Gastrocnemius medialis (tissue), 4 donors: ENCODE measurements at places on chromosomes 1 and 21.

DNA sequence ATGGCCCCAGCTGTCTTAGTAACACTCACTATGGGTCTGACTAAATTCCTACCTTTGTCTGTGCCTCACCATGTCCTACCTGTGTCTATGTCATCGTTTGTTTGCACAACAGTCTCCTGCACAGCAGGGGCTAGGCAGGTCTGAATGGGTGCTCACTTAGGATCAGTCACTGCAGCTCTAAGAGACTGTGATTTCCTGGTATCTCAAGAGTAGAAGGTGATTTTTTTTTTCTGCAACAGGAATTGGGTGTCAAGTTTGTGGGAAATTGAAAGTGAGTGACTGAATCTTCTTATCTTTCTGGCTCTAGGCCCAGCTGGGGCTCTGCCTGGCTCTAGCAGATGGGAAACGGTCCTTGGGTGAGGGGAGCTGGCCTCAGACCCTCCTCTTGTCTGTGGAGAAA is 46.4 kb upstream of the TRABD2B start:
- DNase-seq: no peak

DNA sequence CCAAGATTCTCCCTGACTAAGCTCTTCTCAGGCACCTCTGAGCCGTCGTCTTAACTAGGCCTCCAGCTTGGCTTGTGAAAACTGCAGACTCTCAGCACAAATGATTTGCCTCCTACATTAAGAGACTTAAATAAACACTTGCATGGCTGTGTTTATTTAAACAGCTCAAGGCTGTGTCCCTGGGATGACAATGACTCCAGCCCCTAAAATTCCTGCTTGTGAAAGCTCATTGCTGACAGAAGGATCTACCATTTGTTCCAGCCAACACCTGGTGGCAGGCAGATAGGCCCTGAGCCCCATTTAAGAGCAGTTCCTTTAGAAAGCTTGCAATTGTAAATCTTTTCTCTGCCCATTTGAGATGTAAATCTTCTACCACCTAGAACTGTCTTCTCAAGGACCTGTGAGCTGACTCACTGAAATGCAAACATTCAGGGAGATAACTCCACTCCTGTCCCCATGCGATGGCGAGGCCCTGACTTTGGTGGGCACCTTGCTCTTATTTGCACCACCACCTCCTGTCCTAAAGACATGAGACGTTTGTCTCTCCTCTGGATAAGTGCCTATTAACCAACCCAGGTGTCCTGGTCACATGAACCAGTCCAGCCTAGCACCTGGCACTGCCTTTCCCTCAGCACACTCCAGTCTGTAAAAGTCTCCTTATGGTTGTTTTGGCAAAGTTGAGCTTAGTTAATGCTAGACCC is 15.1 kb upstream of the PCP4 start:
- no peak for DNase-seq

DNA sequence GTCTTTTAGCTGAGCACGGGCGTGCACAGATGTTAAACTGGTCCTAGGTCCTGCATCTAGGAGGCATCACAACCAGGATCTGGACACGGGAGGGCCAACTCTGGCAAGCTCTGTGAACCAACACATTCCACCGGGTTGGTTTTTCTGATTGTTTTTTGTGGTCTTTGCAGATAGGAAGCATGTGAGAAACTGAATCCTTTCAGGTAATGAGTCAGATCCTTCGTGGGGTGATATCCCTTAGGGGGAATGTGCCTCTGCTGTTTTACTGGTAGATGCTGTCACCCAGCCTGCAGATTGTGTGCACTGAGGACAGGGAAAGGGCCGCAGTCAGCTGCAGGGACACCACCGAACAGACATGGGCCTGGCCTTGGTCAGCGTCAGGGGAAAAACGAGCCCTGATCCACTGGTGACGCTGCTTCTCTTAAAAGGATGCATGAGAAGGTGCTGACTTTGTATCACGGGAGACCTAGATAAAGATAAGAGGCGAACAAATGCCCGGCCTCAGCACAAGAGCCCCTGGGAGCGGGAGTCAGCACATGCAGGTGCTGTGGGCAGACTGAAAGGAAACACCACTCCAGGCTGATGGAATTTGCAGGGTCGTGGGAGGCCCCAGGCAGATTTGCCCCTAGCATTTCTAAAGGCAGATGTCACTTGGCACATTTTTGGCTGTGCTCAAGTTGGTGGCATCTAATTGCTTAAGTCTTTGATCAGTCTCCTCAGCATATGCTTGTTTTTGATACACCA is 51.1 kb downstream of the DOP1B start:
- DNase-seq: no peak

DNA sequence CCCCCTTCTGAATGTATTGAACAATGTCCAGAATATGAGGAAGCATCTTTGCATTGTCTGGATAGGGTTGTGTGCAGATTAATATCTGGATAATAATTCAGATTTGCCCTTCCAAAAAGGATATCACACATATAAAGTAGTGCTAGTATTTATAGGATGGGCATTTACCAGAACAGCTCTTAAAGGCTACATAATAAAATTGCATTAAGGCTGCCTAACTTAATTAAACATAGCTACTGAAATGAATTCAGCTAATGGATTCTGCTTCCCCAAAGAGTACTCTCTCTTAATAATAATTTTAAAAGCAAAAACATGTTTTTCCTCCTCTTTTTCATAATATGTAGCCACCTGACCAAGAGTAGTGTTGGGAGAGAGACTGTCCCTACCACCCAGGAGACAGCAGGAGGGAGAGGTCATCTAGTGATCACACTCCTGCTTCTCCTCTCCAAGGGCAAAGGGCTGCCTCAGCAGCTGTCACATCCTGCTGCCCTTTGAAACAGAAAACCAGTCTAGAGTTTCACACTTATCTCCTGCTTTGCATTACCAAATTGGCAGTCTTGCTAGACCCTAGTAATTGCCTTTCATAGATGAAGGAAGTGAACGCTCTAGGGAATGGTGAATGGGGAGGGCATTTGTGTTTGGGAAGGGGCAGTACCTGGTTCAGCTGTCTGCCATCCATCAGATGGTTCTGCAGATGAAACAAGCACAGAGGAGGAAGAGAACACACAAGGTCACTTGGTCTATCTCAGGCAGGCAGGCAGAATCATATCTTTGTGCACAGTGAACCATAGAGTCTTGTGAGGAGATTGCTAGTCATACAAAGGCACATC is 29.3 kb upstream of the DDAH1 start:
- no peak for DNase-seq

DNA sequence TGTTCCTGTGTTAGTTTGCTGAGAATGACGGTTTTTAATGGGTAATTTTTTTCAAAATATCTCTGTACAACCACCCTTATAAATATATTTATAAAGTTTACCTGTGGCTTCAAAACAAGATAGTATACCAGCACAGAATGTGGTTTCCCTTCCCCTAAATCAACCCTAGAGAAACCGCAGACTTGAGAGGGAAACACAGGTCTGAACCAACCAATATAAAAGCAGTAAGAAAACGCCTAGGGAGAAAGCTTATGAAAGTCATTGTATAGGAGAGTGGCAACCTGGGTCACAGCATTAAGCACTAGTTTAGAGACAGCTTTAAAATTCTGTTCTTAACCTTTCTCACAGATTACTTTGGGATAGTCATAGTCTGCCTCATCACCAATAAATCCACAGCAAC is 180.6 kb upstream of the LHX8 start:
- no peak for DNase-seq

DNA sequence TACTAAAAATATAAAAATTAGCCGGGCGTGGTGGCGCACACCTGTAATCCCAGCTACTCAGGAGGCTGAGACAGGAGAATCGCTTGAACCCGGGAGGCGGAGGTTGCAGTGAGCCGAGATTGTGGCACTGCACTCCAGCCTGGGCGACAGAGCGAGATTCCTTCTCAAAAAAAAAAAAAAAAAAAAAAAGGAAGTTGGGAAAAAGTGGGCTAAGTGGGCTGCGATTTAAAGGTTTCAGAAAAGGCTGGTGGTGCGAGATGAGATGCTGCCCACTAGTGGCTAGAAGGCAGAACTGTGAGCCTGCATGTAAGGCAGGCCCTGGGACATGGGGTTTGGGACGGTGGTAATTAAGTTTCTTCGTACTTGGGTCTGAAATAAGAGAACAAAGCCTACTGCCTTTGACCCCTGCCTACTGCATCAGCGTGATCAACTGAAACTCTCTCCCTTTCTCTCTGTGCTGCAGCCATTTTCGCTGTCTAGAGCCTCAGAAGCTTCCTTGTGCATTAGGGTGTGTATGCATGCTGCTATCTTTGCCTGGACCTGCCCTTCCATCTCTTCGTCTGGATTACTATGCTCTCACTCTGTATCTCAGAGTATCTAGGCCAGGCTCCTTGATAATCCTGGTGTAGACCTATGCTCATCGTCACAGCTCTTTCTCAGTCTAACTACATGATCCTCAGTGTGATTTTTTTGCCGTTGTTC is 12.4 kb downstream of the FMOD start:
- DNase-seq: no peak

DNA sequence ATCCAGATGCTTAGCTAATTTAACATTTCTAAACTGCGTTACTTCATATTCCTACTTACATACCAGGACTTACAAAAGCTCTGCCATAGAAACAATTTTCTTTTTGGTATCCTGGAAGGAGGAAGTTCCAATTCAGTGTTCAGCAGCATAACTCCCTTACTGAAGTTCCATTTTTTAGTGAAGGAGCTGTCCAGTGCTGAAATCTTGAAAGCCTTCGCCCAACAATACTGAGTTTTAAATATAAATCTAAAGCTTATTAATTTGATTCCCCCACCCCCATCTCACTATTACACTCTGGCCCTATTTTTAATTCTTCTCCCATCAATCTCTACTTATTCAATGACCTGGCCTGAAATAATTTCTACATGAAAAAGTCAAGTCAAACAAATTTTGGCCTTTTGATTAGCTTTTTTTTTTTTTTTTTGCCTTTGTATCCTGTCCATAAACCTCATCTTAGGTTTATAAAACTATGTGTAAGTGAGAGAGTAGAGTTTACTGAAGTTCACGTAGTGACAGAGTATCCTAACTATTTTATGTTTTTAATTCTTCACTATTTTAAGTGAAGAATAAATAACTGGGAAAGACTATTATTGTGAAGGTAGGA is 323.0 kb upstream of the PLD5 start:
- no peak for DNase-seq

- no peak for DNase-seq
Measured at GRCh38 chr1:186292875-186293274, 82.2 kb downstream of the TPR start.

DNA sequence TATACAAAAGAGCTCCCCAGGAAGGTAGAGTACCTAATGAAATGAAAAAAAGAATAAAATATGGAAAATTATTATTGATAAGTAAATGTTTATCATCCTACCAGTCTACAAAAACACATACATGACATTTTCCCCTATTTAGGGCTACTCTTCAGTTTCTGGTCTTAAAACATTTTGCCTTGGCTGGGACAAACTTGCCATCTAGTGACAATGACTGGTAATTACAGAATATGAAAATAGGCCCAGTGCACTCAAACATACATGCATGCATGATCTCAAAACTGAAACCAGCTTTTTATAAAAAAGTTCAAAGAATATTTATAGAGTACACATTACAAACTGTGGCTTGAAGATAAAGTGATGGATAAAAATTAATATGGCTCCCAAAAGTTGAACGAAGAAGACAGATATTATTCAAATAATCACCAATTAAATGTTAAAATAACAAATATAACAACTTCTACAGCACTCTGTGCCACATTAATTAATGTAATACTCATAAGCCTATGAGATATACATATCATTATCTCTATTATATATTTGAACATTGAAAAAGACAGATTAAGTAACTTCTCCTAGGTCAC is 10.5 kb upstream of the RNPC3 start:
- no peak for DNase-seq

- peak; percentile 64 for DNase-seq
Measured at GRCh38 chr1:31669786-31670592, 25.3 kb upstream of the PEF1 start.

- DNase-seq: no peak
Measured at GRCh38 chr1:198764748-198765147, 125.9 kb downstream of the PTPRC start.

GRCh38 chr1:212178851-212179250 is 106.4 kb upstream of the PPP2R5A start:
- DNase-seq: no peak

DNA sequence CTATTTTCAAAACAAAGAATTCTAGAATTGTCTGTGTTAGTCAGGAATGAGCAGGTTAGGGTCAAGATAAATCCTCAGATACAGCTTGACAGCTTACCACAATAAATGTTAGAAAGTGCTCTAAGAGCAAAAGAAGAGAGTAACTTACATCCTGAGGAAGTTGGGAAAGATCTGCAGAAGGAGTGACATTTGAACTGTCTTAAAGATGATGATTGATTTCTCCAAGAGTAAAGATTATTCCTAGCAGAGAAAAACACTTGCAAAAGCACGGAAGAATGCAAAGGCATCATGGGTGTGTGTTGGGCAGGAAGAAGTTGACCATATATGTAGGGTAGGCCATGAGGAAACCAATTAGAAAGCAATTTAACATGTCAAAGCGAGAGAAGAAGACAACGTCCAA is 175.4 kb downstream of the LRRC7 start:
- no peak for DNase-seq

DNA sequence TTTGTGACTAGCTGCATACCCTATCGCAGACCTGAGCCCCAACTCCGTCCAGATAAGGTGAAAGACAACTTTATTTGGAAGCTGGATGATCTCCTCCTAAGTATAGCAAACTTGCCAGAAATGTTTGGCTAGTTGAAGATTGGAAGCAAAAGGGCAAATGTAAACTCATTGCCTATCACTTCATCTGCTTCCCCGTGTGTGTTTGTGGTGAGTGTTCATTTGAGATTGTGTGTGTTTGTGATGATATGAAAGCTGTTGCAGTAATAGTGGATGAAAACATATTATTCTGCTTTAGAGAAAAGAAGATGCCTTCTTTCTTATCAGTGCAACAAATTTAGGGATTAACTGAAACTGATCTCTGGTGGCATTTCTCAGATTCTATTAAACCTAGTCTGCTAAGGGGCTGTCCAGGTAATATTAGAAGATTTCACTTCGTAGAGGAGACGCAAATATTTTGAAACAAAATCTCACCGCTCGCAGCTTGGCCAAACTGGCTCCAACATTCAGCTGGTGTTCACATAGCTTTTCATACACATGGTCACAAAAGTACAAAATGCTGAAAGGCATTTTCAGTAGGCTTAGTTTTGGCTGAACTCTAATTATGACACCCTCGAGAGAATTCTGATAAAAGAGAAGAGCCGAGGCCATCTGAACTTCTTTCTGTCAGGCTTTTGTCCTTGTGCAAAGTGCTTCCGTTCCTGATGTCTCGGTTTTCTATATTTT is 1.1 kb downstream of the TBX19 start:
- DNase-seq: no peak

GRCh38 chr1:9867408-9868243 is 42.4 kb downstream of the CTNNBIP1 start:
- DNase-seq: peak; percentile 76

DNA sequence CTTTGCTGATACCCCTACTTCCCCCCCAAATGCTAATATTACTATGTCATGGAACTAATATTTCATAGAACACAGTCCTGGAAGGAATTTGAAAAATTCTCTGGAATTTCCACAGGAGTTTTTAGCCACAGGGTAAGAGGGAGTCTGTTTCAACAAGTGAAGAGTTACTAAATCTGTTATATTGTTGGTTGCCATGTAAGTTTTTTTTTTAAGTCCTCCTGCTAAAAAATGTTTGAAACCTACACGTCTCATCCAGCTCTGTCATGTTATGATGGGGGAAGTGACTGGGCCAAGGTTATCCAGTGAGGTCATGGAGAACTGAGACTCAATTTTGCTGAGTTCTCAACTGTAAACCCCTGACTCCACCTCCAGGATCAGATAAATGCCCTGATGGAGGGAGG is 60.8 kb upstream of the USP24 start:
- no peak for DNase-seq
